Midbrain (tissue), 1 donor: ENCODE measurements at places on chromosomes 11 and 22.
A peak's percentile ranks its signal among the peaks of the same experiment; 100 is the strongest.

DNA sequence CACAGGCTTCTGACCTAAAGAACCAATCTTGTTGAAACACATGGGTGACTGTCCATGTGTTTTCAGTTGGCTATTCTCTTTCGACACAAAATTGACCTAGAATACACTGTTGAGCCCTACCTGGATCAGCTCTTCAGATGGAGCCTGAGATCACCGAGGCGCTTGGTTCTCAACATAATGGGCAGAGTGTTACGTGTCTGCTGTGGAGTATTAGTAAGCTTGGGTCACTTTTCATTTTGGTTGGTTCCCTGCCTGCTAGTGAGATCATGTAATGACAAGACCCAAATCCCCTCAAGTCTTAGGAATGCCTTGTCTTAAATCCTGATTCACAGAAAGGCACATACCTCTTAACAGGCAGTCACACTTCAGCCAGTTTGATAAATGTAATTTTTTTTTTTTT, 8.7 kb downstream of the MED19 start:
- no peak for DNase-seq

- DNase-seq, result peak; percentile 84
These were observed 10.1 kb downstream of the CHST1 start for GRCh38 chr11:45655347-45655756.

DNA sequence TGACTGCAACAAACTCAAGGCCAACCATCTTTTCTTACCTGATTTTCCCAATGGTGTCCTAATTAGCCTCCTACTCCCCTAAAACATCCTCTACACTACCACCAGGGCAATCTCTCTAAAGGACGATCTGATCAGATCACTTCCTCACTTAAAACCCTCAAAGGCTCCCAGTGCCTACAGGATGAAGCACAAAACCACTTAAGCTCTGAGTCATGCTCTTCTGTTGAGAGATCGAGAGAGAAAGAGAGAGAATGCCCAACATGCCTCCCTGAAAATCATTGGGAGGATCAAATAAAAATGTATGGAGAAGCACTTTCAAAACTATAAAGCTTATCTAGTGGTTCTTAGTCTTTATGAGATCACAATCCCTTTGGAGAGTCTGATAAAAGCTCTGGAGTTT, 171.1 kb downstream of the CADM1 start:
- no peak for DNase-seq

DNA sequence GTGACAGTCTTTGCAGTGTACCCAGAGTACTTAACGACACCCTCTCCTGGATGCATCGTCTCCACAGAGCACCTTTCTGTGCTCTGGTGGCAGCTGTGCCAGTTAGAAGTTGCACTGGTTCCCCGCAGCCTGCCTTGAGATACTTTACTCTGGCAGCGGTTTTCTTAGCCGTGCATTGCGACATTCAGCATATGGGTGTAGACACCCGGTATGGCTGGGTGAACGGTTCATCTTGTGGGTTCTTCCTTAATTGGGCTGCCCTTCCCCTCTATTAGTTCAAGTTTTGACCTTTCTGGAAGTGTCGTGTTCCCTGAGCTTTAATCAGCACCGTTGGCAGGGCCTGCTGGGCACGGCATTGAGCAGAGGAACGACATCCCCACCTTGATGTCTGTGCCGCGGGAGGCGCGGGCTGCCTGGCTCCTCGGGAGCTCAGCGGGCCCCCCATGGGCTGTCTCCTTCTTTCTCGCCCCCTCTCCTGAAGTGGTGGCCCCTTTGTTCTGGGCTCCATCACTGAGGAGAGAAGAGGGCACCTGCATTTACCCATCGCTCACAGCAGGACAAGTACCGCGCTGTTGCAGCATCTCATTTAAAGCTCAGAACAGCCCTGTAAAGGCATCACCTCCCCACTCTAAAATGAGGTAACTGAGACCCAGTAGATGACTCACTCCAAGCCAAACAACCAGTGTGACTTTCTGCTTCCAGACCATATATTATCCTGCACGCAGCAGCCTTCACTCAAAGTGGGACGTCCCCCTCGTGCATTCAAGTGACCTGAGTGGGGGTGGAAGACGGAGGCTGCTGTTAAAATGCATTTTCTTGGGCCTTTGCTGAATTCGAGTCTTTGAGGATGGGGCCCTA, 13.3 kb downstream of the FAM83F start:
- DNase-seq, result no peak

DNA sequence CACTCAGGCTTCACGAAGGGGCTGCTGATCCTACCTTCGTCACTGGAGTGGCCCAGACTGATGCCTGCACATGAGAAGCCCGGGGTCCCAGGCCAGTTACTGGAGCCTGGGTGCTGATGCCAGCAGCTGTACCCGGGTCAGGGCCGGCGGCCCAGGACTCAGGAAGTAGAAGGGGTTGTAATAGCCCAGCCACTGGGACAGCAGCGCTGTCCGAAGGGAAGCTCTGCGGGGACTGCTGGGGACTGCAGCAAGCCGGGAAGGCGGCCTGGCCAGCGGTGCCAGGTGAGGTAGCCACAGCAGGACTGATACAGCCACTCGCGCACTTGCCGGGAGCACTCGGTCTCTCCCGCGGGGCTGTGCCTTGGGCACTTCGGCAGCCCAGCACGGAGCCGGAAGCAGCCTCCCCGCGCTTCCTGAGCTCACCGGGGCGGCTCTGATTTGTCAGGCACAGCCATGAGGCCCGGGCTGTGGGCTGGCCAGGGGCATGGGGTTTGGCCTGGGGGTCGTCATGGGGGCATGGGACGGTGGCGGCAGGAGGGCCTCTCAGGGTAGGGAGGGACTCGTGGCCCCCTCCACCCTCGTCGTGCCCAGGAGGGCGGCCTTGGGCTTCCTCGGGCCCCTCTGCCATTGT, 13.9 kb upstream of the OR8K1 start:
- no peak for DNase-seq

DNA sequence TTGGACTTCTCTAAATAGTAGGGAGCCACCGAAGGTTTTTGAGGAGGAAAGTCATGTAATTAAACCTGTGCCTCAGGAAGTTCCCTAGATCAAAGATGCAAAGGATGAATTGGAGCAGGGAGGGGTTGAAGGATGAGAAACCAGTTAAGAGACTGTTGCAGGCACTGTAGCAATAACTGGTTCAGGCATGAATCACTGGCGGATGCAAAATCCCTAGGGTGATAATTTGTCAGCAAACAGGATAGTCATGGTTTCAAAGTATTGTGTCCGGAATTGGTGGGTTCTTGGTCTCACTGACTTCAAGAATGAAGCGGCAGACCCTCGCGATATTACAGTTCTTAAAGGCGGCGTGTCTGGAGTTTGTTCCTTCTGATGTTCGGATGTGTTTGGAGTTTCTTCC, 19.9 kb downstream of the TRIOBP start:
- DNase-seq, result no peak

- DNase-seq, result peak; percentile 64
These were observed 34.8 kb upstream of the CARS1 start for GRCh38 chr11:3091846-3092602.

DNA sequence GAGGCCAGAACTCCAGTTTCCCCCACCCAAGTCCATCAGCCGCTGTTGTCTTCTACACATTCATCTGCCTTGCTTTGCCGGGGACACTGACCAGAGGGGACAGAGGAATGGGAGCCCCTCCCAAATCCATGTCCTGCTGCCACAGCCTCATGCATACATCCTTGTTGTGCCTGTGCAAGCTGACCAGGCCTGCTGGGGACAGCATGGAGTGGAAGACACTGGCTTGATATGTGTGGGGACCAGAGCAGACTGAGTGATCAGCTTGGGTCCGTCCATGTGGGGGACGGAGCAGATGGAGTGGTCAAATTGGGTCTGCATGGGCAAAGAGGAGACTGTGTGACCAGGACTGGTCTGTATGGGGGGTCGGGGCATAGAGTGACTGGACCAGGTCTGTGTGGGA, 43.8 kb downstream of the KCNC1 start:
- DNase-seq, result no peak

- peak; percentile 28 for DNase-seq
These were observed 24.2 kb downstream of the KREMEN1 start for GRCh38 chr22:29096736-29097669.
